ENCODE measurements at places on chromosomes 13 and 19.
A peak's percentile ranks its signal among the peaks of the same experiment; 100 is the strongest.

- DNase-seq = peak; percentile 59
Observed at GRCh38 chr13:108176685-108177274, 38.6 kb downstream of the LIG4 start.

GRCh38 chr13:112651311-112651710 lies 38.5 kb upstream of the ATP11A start:
- no peak for DNase-seq

- DNase-seq = peak; percentile 78
Observed at GRCh38 chr19:18317961-18318800, 4.7 kb downstream of the LSM4 start.

GRCh38 chr19:35332817-35333216 lies 3.8 kb downstream of the CD22 start:
- no peak for DNase-seq

GRCh38 chr19:55641426-55642152 lies 787 bp downstream of the ZNF580 start:
- DNase-seq = no peak

DNA sequence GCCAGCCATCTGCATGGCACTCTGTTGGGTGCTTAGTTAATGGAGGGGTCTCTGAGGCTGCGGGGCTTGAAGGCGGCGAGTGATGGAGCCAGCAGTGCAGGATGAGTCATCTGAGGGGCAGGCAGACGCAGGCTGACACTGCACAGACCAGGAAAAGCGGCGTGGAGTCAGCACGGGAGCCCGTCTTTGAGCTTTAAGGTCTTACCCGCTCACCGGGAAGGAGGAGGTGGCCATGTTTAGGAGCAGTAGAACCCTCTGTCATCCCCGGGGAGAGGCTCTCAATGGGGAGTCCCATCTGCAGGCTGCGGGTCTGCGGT lies 13.1 kb downstream of the NAXD start:
- DNase-seq = no peak

- DNase-seq = no peak
Observed at GRCh38 chr19:459724-460511, 915 bp downstream of the SHC2 start.

Data from AML-193 (cell line).